ENCODE measurements at places on chromosomes 2 and 18. TPM values are rescaled to one million over a fixed set of nuclear protein-coding genes. Genes with fewer than 3 reads are reported as not detected.

- no peak overlapping the region for H3K4me3 ChIP-seq
- H3K4me1 ChIP-seq, result peaks cover 47% of the 10 kb centered on the region
- no peaks in the 10 kb centered on the region for H3K27me3 ChIP-seq
- H3K27ac ChIP-seq, result peak overlapping the region; percentile 35
- DNase-seq, result peak; percentile 68
- no peaks in the 10 kb centered on the region for H3K36me3 ChIP-seq
Measured at GRCh38 chr18:58013241-58014211, 30.5 kb upstream of the NEDD4L start.

DNA sequence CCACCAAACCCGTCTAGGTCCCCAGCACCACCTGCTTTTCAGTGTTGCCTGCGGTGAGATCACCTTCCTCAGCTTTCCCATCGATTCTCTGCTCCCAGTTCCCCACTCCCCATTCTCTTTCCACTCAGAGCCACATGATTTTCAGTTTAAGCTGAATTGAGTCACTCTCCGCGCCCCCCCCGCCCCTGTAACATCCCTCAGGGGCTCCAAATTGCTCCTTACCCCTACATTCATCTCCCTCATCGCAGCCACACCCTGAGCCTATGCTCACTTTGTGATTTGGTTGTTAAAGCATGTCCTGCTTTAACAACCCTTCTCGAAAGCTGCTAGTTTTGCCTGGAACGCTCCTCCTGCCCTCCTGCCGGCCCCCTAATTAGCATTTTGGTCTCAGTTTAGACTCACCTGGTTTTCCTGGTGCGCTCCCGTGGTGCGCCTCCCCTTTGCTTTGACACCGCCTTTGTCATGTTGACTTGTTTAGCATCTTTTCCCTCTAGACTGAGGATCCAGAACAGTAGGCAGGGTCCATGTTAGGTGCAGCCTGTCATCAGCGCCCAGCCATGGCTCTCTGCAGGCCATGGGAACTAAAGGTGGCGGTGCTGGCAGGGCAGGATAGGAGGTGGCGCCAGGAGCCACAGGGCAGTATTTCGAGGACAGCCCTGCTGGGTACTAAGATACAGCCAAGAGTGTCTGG is 60.8 kb downstream of the ST3GAL5 start:
- no peak overlapping the region for H3K27ac ChIP-seq
- no peaks in the 10 kb centered on the region for H3K36me3 ChIP-seq
- no peaks in the 10 kb centered on the region for H3K4me1 ChIP-seq
- no peak overlapping the region for H3K4me3 ChIP-seq

GRCh38 chr18:23890589-23890988 is 124.0 kb upstream of the TTC39C start:
- H3K4me1 ChIP-seq, result no peaks in the 10 kb centered on the region
- H3K27ac ChIP-seq, result no peak overlapping the region
- H3K27me3 ChIP-seq, result no peaks in the 10 kb centered on the region
- H3K4me3 ChIP-seq, result no peak overlapping the region
- no peaks in the 10 kb centered on the region for H3K36me3 ChIP-seq

- no peak overlapping the region for H3K4me3 ChIP-seq
- H3K27ac ChIP-seq, result no peak overlapping the region
- DNase-seq, result no peak
Measured at GRCh38 chr18:46060359-46060841, 11.7 kb downstream of the PSTPIP2 start.

GRCh38 chr18:76506974-76507764 is 12.1 kb upstream of the ZNF516 start:
- H3K4me3 ChIP-seq, result no peak overlapping the region
- H3K27ac ChIP-seq, result no peak overlapping the region
- no peak for DNase-seq
- no peaks in the 10 kb centered on the region for H3K27me3 ChIP-seq
- 0 out of 2 replicates have a peak, but pooled peaks cover 8% of the 10 kb centered on the region for H3K4me1 ChIP-seq
- H3K36me3 ChIP-seq, result no peaks in the 10 kb centered on the region

- DNase-seq, result no peak
- H3K4me3 ChIP-seq, result no peak overlapping the region
- no peaks in the 10 kb centered on the region for H3K36me3 ChIP-seq
- H3K4me1 ChIP-seq, result 0 out of 2 replicates have a peak, but pooled peaks cover 4% of the 10 kb centered on the region
Measured at GRCh38 chr18:8448130-8448529, 161.1 kb upstream of the RAB12 start.

ZDBF2 gene
- 6.5 TPM for total RNA-seq

TLX2 gene
- 0.72 TPM for total RNA-seq

ACVR1C gene
- 2.1 TPM for total RNA-seq

FBLN7 gene
- 0.39 TPM for total RNA-seq

MROH2A gene
- total RNA-seq, result not detected

Data from Caco-2 (cell line).